ENCODE measurements at places on chromosomes 1 and 21. TPM values are rescaled to one million over a fixed set of nuclear protein-coding genes. Genes with fewer than 3 reads are reported as not detected.

UTP11 gene
- polyA plus RNA-seq, result 20.9 TPM

- no peaks in the 10 kb centered on the region for H3K36me3 ChIP-seq
- H3K4me3 ChIP-seq, result no peak overlapping the region
- peaks cover 4% of the 10 kb centered on the region for H3K4me1 ChIP-seq
- DNase-seq, result no peak
- no peak overlapping the region for H3K27ac ChIP-seq
- no peaks in the 10 kb centered on the region for H3K27me3 ChIP-seq
Measured at GRCh38 chr1:239999170-239999569, 92.5 kb upstream of the FMN2 start.

DNA sequence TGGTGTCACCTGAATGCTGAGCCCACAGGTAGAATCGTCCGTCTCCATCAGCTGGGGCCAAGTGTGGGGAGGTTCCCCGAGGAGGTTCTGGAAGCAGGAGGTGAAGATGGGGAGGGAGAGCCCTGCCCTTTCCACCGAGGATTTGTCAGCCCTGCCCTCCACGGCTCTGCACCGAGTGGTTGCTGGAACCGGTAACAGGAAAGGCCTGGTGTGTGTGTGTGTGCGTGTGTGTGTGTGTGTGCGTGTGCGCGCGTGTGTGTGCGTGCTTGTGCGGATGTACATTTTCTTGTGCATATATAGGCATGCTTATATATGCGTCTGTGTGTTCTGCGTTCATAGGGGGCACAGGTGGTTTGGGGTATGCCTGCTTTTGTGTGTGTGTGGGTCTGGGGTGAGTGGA, 3.5 kb downstream of the NBL1 start:
- H3K4me1 ChIP-seq, result peaks cover 40% of the 10 kb centered on the region
- H3K27ac ChIP-seq, result peak overlapping the region; percentile 63
- DNase-seq, result peak; percentile 66
- H3K4me3 ChIP-seq, result peak overlapping the region; percentile 7
- H3K27me3 ChIP-seq, result no peaks in the 10 kb centered on the region

- no peak overlapping the region for H3K27ac ChIP-seq
- no peaks in the 10 kb centered on the region for H3K27me3 ChIP-seq
- no peaks in the 10 kb centered on the region for H3K36me3 ChIP-seq
Measured at GRCh38 chr1:153661111-153661708, 2.7 kb downstream of the SNAPIN start.

DNA sequence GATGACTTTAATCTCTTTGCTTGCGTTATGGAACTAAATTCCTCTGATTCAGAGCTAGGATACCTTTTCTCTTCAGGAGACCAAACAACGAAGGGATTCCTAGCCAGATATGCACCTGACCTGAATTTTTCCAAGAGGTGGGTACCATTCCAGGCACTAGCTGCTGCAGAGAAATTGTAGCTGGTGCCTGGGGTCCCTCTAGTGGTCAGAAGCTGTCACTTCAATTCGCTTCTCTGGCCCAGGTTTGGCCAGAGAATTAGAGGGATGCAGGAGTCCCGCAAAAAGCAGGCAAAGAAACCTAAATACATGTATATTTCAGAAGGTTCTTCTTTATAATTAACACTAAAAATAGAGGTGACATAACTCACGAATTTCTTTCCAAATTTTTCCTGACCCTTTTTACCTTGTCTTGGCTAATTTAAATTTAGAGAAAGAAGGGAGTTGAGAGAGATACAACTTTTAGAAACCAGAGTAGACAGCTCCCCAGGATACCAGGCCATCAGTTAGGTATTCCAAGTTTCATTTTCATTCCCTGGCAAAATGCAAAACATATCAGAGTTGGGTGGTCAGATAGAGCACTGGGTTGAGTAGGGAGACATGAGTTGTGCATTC, 9.6 kb downstream of the ACKR1 start:
- no peak for DNase-seq
- H3K27ac ChIP-seq, result no peak overlapping the region
- H3K4me3 ChIP-seq, result no peak overlapping the region
- no peaks in the 10 kb centered on the region for H3K4me1 ChIP-seq
- no peaks in the 10 kb centered on the region for H3K36me3 ChIP-seq
- no peaks in the 10 kb centered on the region for H3K27me3 ChIP-seq

- no peaks in the 10 kb centered on the region for H3K4me1 ChIP-seq
- H3K36me3 ChIP-seq, result no peaks in the 10 kb centered on the region
- no peak overlapping the region for H3K4me3 ChIP-seq
- no peak overlapping the region for H3K27ac ChIP-seq
Measured at GRCh38 chr1:223444411-223444810, 51.2 kb downstream of the CCDC185 start.

TNFRSF1B gene
- 10.3 TPM for polyA plus RNA-seq

DNA sequence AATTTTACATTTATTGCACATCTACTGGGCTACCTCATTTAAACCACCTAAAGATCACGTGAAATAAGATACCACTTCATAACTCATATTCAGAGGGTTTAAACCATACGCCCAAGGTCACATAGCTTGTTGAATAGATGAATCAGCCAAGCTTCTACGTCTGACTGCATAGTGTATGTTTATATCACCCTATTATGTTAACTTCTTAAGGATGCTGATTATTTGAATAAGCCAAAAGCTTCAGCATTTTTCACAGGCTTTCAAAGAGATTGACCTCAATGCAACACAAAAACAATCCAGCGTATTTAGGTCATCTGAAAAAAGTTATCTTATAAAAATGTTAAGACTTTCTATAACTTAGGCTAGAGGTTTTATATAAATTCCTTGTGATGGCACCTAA, 373.8 kb downstream of the TGFB2 start:
- no peaks in the 10 kb centered on the region for H3K36me3 ChIP-seq
- DNase-seq, result no peak
- H3K4me3 ChIP-seq, result no peak overlapping the region
- no peaks in the 10 kb centered on the region for H3K4me1 ChIP-seq
- H3K27me3 ChIP-seq, result no peaks in the 10 kb centered on the region
- no peak overlapping the region for H3K27ac ChIP-seq

BCAN gene
- polyA plus RNA-seq, result 0.43 TPM

BTBD8 gene
- polyA plus RNA-seq, result 2.5 TPM

GRCh38 chr1:111733183-111733991, 5.8 kb downstream of the INKA2 start:
- no peak overlapping the region for H3K27ac ChIP-seq
- H3K36me3 ChIP-seq, result no peaks in the 10 kb centered on the region
- peaks cover 18% of the 10 kb centered on the region for H3K4me1 ChIP-seq
- DNase-seq, result no peak
- H3K27me3 ChIP-seq, result no peaks in the 10 kb centered on the region
